Endothelial cell of coronary artery (primary cell): ENCODE measurements at places on chromosomes 1 and 21. TPM values are rescaled to one million over a fixed set of nuclear protein-coding genes. Genes with fewer than 3 reads are reported as not detected.

The ALX3 gene
- not detected in 2 replicates for total RNA-seq

The HHAT gene
- 0.85 and 1.4 TPM in 2 replicates for total RNA-seq

The PROK1 gene
- not detected in 2 replicates for total RNA-seq

The SLC6A9 gene
- 0.09 and 7.2 TPM in 2 replicates for total RNA-seq

The MSH4 gene
- total RNA-seq, result 0.18 and 0.28 TPM in 2 replicates

The GCSAML gene
- total RNA-seq, result not detected in 2 replicates

The B4GALT3 gene
- 19.1 and 21.3 TPM in 2 replicates for total RNA-seq

The MAEL gene
- not detected in 2 replicates for total RNA-seq

The RYR2 gene
- under 0.01 TPM in 1 of 2 replicates, not detected in the other for total RNA-seq

The C1orf185 gene
- total RNA-seq, result not detected in 2 replicates

The RGS8 gene
- not detected in 2 replicates for total RNA-seq

The OLFML3 gene
- total RNA-seq, result 0.28 and 0.45 TPM in 2 replicates

The PPIAL4G gene
- not detected in 2 replicates for total RNA-seq

The HSD3B1 gene
- not detected in 2 replicates for total RNA-seq

The ADAMTS4 gene
- total RNA-seq, result 13.9 and 58.5 TPM in 2 replicates

The ZNF593OS gene
- 0.09 TPM in 1 of 2 replicates, not detected in the other for total RNA-seq

The LCE1A gene
- not detected in 2 replicates for total RNA-seq

The KIF26B gene
- total RNA-seq, result 0.09 and 0.47 TPM in 2 replicates

The HES3 gene
- total RNA-seq, result not detected in 2 replicates

The C1orf74 gene
- 2.2 and 2.7 TPM in 2 replicates for total RNA-seq

The KCND3 gene
- under 0.01 TPM in 1 of 2 replicates, not detected in the other for total RNA-seq

The CYP4A11 gene
- not detected in 2 replicates for total RNA-seq

The PRAMEF14 gene
- not detected in 2 replicates for total RNA-seq

The FAM20B gene
- total RNA-seq, result 26.7 and 34.1 TPM in 2 replicates

The NMNAT1 gene
- 10.7 and 13.1 TPM in 2 replicates for total RNA-seq

The CLCA4 gene
- total RNA-seq, result not detected in 2 replicates

The PFDN2 gene
- 65.2 and 79.2 TPM in 2 replicates for total RNA-seq

The RAB7B gene
- total RNA-seq, result 0.09 and 0.47 TPM in 2 replicates

The EDARADD gene
- total RNA-seq, result 0.19 TPM in 1 of 2 replicates, not detected in the other

The SPRR1A gene
- not detected in 2 replicates for total RNA-seq

The TEX38 gene
- not detected in 2 replicates for total RNA-seq

The RIMKLA gene
- total RNA-seq, result under 0.01 TPM in 2 replicates

The RPE65 gene
- total RNA-seq, result not detected in 2 replicates

The PDZK1 gene
- total RNA-seq, result 0.09 and 0.19 TPM in 2 replicates

The SLC2A1 gene
- total RNA-seq, result 25.6 and 196 TPM in 2 replicates

The CYP4X1 gene
- total RNA-seq, result 0.85 and 1.7 TPM in 2 replicates

The C1orf94 gene
- total RNA-seq, result not detected in 2 replicates

The PLEKHN1 gene
- total RNA-seq, result 0.19 and 0.36 TPM in 2 replicates

The TSPAN1 gene
- total RNA-seq, result 0.45 and 0.56 TPM in 2 replicates

The HRNR gene
- not detected in 2 replicates for total RNA-seq
